ENCODE measurements at places on chromosomes 16 and 17.

DNA sequence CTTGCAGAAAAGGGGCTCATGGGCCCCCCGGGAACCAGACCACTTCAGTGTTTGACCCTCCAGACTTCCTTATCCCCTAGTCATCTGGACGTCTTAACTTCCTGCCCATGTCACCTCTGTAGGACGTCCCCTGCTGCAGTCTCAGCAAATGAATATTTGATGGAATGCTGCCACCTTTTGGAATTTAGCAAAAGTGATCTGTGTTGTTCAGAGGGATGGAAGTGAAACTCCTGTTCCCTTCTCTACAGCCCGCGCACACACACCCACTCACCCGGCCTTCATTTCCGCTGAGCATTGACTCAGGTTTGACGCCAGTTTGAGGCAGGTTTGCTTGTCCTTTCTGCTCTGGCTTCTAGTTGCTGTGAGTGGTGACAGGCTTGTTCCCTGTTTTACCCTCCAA lies 507.2 kb upstream of the EEF2KMT start:
- DNase-seq = no peak

DNA sequence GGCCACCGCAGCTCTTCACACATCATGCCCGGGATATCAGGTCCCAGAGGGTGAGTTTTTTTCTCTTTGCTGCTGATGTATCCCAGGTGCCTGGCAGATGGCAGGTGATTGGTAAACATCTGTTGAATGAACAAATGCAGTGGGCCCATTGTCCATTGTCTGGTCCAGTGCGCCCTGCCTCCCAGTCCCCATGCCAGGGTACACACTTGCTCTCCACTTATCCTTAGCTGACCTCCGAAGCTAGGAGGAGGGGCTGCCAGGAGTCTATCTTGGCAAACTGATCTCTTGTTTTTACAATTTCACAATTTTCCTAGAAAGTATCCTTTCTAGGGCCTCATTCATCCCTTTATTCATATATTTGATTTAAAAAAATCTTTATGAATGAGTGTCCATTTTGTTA lies 196.0 kb downstream of the RAB11FIP4 start:
- no peak for DNase-seq

GRCh38 chr17:1907909-1908698 lies 78.3 kb downstream of the RPA1 start:
- DNase-seq = no peak

- DNase-seq = no peak
Observed at GRCh38 chr17:43330876-43331639, 67.7 kb upstream of the ARL4D start.

GRCh38 chr16:14420721-14421488 lies 209.2 kb downstream of the PARN start:
- no peak for DNase-seq

DNA sequence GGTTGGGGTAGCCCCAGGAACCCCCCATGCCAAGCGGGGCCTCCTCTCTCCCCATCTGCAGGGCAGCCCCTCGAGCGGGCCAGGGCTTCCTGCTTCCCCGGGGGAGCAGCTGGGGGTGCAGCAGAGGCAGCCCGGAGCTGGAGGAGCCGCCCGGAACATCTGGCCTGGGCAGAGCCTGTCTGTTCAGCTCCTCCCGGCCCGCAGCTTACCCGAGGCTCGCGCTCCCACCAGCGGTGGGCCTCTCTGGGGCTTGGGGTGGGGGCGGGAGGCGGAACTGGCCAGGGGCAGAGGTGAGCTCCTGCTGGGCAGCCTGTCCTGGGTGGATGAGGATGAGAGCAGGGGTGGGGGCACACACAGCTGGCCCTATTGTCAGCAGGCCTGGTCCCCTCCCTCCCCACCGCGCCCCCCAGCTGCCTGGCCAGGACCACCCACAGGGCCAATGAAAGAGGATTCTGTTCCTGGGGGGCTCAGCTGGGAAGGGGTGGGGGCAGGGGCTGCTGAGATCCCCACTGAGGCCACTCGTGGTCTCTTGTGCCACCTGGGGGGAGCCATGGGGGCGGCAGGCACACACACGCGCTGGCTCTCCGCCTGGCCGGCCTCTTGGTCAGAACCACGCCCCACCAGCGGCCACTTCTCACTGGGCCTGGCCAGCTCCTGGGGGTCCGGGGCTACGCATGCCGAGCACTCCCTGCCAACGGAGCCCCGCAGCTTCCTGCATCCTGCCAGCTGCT lies 34.7 kb downstream of the BAHCC1 start:
- DNase-seq = no peak

DNA sequence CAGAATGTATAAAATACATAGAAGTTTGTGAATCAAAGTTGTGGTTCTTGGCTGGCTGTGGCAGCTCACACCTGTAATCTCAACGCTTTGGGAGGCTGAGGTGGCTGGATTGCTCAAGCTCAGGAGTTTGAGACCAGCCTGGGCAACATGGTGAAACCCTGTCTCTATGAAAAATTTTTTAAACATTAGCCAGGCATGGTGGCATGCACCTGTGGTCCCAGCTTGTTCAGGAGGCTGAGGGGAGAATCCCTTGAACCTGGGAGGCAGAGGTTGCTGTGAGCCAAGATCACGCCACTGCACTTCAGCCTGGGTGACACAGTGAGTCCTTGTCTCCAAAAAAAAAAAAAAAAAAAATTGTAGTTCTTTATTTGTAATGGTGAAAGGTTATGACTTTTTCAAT lies 13.8 kb upstream of the APPBP2 start:
- DNase-seq = no peak

DNA sequence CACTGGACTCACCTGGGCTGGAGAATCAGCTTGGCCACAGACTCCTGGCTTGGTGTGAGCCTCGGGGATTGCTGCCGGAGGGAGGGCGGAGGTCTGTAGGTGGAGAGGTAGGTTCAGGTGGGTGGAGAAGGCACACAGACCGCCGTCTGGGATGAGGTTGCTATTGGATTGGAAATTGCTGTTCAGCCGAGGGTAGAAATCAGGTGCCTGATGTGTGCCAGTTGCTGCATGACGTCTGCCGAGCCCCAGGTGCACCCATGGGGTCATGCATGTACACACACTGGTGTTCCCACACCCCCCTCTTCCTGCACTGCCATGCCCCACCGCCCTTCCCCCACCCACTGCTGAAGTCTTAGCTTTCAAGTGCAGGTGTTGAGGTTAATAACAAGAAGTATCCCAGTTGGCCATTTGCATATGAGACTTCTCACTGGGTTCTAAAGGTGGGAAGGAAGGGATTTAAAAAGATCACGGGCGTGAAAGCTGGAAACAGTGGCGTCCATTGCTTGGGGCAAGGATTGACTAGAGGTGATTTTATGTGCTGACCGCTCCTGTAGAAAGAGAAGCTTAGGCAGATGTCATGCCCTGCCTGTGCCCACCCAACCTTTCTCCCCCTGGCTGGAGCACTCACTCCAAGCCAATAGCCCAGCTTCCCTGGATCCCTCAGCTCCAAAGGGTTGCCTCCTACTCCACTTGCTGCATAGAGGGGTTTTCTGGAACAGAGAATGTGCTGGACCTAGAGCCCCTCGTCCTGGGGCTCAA lies 193.6 kb downstream of the CCDC182 start:
- DNase-seq = no peak

GRCh38 chr17:35765756-35766488 lies 5.2 kb downstream of the C17orf50 start:
- no peak for DNase-seq

GRCh38 chr17:11813871-11814270 lies 183.4 kb downstream of the ZNF18 start:
- no peak for DNase-seq

- no peak for DNase-seq
Observed at GRCh38 chr16:10979717-10980601, 35.6 kb downstream of the CLEC16A start.

DNA sequence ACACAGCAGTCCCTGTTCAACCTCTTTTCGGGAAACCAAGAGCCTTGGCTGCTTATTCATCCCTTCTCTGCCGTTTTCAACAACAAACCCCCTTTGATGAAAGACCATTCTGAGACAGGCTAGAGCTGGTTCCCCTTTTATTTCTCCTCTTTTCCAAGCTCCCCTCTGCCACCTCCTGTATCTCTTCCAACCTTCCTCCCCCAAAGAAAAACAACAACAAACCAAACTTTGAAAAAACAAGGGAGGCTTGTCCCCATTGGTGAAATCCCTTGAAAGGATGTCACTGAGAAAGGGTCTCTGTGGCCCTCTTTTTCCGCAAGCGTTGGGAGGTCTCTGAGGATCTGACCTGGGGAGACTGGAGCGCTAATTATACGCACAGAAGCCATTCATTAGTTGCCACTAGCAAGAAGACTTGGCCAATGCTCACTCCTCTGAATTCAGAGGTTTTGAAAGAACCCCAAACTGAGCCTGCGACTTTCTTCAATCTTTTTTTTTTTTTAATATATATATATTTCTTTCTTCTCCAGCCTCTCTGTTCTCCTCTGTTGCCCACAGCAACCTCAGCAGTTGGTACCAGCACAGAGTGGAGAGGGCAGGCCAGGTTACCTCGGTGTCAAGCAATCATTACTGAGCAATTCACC lies 101.4 kb downstream of the PITPNC1 start:
- DNase-seq = no peak

DNA sequence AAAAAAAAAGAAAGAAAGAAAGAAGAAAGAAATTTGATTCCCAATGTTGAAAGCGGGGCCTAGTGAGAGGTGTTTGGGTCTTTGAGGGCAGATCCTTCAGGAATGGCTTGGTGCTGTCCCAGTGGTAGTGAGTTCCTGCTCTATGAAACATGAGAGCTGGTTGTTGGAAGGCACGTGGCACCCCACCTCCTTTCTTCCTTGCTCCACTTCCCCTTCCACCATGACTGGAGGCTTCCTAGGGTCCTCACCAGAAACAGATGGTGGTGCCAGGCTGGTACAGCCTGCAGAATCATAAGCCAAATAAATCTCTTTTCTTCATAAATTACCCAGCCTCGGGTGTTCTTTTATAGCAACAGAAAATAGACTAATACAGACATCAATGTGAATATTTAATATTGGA lies 147.3 kb upstream of the KCNJ18 start:
- no peak for DNase-seq

- no peak for DNase-seq
Observed at GRCh38 chr17:47192554-47192953, 3.5 kb upstream of the CDC27 start.

- DNase-seq = no peak
Observed at GRCh38 chr16:29920288-29921033, 5.6 kb downstream of the KCTD13 start.

DNA sequence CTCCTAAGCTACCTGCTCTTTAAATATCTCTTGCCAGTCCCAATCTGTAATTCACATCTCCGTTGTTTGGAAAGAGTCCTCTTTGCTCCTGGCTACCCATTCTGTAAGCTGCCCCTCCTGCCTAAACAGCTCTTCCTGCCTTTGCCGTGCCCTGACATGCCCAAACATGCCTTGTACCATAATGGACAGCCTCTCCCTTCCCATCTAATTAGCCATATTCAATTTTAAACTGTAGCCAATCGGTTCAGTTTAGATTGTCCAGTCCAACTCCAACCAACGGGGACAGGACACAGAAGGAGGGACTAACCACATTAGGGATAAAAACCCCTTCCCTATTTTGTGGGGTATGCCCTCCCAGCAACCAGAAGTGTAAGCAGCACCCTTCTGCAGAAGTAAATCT lies 30.6 kb upstream of the CLEC3A start:
- no peak for DNase-seq

- DNase-seq = peak; percentile 72
Observed at GRCh38 chr16:88686439-88687253, at the start of gene SNAI3. TSS of gene SNAI3 (minus strand) at chr16:88686507. CDS start at chr16:88686406, 101 bp downstream.

DNA sequence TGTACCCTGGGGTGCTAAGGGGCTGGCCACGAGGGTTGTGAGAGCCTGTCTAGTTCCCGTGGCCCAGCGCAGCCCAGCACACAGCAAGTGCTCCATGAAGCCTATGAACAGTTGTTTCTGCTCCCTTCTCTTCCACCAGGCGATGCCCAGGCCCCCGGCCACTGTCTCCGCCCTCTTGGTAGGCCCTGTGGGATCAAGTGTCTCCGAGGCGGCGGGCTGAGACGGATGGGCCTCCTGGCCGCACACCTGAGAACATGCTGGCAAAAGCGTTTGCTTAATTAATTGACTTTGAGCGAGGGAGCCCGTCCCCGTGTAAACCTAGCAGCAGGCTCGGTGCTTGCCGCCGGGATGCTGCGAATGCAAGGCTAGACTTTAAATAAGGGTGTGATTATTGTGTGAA lies 129.7 kb upstream of the GSE1 start:
- DNase-seq = no peak

- no peak for DNase-seq
Observed at GRCh38 chr17:11823862-11824261, 173.4 kb downstream of the ZNF18 start.

GRCh38 chr17:37339321-37339720 lies 36.5 kb upstream of the C17orf78 start:
- DNase-seq = no peak

- no peak for DNase-seq
Observed at GRCh38 chr17:46917516-46917915, 5.4 kb upstream of the GOSR2 start.

DNA sequence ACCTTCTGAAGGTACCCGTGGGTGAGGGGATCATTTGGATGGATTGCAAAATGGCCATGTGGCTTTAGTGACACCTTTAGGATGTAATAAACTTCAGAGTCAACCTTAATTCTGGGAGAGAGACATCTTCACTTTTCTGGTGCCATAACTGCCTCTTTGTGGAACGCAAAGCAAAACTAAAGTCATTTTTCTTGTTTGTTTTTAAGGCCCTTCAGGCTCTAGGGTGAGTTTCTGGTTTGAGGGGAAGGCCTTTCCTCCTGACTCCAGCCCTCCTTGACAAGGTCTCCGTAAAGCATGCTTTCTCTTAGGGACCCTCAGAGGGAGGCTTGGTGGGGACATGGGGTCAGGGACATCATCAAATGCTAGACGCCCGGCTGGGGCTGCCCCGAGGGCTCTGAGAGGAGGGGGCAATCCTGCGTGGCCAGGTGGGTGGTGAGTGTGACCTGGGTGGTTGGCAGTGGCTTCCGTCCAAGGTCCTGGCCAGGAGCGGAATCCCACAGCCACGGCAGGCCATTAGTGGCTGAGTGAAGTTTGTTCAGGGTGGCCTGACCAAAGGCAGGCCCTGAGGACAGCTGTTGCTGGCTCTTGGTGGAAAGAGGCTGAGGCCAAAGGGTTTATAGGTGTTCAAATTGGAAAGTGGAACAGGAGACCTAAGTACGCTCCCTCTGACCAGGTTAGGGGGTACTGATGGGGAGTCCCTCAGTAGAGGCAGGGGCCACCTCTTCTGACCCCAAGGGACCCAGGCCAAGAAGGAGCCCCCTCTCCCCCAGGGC lies 112.2 kb downstream of the METRNL start:
- DNase-seq = no peak

DNA sequence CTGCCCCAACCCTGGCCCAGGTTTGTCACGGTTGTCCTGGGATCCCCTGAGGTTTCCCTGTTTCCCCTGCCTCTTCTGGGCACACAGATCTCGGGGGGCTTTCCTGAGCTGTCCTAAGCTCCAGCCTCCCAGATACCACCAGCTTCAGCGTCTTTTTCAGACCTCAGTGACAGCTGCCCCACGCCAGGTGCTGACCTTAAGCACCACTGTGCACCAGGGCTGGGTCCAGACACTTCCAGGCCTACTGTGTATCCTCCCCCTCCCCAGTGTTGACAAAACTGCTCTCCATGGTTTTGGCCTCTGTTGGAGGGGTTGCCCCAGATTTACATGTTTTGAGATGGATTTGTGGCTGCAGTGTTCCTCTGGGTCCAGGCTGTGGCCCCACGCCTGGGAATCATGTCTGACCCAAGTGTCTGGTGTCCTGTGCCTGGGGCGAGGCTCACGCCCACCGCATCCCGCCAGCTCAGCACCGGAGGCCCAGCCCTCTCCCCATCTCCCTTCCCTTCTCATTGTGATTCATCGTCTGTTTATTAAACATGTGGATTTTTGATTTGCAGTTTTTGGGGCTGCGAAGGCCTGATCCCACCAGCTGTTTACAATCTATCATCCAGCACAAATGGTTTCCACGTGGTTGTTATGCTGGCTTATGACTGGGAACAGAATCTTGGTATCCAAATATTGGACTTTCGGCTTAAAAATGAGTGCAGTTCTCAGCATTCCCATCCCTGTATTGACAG lies 82.1 kb downstream of the METRNL start:
- DNase-seq = no peak
